ENCODE measurements at places on chromosomes 11 and 22.

- DNase-seq: no peak
Observed at GRCh38 chr11:121807051-121807450, 309.0 kb downstream of the BLID start.

DNA sequence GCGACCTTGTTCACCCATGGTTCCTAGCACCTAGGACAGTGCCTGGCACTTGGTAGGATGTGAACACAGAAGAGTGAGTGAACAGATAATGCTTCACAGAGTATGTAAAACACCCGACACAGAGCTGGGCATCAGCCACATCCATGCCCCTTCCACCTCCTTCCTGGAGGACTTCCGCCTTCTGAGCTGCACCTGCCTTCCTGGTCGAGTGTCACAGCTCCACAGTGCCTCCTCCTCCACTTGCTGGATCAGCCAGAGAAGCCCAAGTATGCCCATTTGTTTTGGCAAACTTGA is 20.1 kb downstream of the PRDM11 start:
- no peak for DNase-seq

GRCh38 chr11:112931703-112932102 is 29.5 kb upstream of the NCAM1 start:
- DNase-seq: no peak

GRCh38 chr22:28129319-28129962 is 210.4 kb upstream of the PITPNB start:
- DNase-seq: no peak

DNA sequence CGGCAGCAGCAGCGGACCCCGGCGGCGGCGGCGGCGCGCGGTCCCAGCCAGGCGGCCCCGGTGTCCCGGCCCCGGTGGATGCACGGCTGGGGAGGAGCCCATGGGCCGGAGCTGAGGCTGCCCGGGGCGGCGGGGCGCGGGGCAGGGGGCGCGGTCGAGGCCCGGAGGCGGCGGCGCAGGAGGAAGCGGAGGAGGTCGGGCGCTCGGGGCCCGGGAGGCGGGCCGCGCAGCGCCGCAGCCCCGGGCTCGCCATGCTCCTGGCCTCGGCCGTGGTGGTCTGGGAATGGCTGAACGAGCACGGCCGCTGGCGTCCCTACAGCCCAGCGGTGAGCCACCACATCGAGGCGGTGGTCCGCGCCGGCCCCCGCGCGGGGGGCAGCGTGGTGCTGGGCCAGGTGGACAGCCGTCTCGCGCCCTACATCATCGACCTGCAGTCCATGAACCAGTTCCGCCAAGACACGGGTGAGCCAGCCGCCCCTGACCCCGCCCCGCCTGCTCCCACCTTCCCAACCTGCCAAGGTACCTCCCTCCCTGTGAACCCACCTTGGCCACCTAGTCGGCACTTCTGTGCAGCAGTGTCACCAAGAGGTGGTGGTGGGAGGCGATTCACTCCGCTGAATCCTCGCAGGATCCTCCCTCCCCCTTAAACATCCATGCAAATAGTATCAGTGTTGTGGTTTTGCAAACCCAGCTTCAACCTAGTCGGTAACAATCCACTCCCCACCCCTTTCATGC is 580 bp downstream of the DTX4 start:
- no peak for DNase-seq

Data from BJ (cell line).